ENCODE measurements at places on chromosomes 2 and 18.
A peak's percentile ranks its signal among the peaks of the same experiment; 100 is the strongest.

DNA sequence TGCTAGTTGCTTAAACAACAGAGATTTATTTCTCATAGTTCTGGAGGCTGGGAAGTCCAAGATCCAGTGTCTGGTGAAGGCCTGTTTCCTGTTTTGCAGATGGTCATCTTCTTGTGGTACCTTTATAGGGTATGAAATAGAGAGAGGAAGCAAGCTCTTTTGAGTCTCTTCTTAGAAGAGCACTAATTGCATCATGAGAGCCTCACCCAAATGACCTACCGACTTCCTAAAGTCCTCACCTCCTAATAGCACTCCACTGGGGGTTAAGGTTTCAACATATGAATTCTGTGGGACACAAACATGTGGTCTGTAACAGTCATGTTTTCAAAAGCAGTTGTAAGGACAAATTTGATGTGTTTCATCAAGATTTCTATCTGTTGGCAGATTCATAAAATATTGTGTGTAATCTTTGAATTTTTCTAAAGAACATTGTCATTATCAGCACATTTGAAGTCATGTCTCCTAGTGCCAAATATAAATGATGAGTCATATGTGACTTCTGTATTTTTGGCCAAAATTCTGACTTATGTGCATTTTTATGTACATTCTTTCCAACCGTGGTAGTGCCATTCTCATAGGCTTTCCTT lies 45.3 kb downstream of the CD28 start:
- DNase-seq = no peak

DNA sequence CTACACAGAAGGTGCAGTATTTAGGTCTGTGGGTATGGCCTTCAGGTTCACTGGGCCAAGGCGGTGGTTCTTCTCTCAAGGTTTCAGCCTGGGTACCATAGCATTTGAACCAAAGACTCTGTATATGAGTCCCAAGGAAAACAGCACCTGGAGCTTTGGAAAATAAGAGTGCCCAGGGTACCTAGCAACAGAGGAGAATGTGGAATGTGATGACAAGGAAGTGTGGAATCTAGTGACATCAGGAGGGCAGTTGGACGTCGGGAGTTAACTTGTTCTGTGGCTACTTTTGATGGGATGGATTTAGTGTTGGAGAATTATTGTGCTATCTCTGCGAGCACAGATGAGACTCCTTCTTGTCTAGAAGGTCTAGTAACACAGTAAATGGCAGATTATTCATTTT lies 201.2 kb downstream of the NOL4 start:
- DNase-seq = no peak

DNA sequence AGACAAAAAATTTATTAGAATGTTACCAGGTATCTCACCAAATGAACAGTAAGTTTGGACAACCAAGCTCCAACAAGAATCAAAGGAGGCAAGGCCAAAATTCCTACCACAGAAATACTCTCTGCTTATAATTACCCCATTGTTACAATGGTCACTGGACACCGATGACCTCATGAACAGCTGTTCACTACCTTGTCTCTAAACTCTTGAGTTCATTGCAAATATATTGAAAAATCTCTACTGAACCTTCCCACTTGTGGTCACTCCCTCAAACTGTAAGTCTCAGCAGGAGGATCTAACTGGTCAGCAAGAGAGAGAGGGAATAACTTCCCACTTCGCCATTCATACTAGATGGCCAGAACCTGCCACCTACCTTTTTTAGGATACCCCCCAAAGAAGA lies 50.0 kb downstream of the ERBB4 start:
- no peak for DNase-seq

GRCh38 chr2:58449286-58450010 lies 208.3 kb upstream of the FANCL start:
- DNase-seq = no peak

DNA sequence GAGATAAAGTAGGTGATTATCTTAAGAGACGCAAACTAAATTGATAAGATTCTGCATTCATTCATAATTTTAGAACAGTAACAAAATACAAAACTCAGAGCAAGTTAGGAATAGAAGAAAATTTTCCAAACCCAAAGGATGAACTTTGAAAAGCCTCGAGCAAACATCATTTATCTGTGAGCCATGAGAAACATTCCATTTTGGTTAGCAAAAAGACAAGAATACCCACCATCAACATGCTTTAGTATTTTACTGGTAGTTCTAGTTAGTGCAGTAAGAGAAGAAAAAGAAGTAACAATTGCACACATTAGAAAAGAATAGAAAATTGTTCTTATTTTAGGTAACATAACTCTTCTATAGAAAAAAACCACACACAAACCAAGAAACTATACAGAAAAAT lies 291.3 kb upstream of the TCF4 start:
- no peak for DNase-seq

GRCh38 chr2:6113786-6114185 lies 421.6 kb downstream of the SOX11 start:
- DNase-seq = no peak

- no peak for DNase-seq
Measured at GRCh38 chr2:12607971-12608370, 108.8 kb upstream of the TRIB2 start.

GRCh38 chr2:1884933-1885580 lies 140.7 kb upstream of the PXDN start:
- no peak for DNase-seq

DNA sequence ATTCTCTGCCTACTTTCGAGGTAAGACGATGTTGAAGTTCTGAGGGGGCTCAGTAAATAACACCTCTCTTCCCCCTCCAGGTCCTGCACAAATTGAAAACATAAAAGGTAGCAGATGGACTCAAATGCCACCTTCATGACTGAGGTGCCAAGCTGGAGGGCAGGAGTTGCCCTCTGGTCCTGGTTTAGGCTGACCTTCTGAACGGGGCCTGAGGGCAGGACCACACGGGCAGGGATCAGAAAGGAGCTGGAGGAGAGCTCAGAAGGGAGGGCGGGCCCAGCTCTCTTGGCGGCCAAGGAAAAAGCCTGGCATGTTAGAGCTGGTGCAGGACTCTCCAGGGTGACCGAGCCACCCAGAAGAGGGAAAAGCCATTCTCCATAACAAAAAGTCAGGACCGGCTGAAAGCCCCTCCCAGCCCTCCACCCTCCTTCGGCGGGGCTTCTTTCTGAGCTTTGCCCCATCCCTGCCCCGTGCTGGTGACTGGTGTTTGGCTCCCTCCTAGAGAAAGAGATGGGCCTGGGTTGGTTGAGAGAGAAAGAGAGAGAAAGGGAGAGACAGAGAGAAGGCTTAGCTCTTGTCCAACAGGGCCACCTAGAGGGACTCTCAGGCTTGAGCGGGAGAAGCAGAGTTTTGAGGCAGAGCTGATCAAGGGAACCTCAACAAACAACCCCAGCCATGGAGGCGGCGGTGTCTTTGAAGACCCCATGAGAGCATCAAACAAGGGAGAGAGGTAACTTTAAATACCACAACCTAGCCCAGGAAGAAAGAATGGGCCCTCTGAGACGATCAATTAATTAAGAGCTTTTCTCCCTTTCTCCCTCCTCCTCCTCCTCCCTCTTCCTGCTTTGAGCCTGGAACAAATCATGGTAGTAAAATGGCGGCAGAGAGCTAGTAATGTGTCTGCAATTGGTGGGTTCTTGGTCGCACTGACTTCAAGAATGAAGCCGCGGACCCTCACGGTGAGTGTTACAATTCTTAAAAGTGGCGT lies 50.8 kb downstream of the WIPF1 start:
- no peak for DNase-seq

DNA sequence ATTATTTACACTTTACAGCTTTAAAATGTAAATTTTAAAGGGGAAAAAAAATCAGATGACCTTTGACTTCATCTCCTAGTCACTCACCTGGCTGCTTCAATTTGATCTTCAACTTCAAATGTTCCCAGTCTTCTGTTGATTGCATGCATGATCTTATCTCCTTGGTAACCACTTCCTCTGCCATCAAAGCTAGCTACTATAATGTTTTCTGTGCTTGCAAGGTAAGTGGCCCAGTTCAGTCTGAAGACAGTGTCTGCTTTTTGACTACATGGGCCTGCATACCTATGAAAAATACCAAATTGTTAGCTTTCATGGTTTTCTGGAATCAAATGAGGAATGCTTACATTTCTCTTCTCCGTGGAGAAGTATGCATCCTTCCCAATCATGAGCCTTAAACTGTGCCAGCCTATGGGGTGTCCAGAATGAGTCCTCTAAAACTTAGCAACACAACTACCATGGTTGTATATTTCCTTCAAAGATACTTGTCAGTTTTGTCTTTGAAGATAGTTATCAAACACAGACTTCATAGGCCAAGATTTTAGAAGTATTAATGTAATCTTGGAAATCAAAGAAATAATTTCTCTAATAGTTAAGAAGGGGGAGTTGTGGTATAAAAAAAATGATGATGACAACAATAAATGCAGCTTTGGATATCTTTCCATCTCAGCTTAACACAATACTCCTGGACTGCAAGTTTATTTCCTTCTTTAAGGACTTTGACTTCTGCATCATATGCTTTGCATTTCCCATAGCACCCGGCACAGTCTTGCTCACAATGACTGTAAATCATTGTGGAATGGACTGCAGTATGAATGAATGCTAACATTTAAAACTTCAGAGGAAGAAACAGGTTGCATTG lies 62.1 kb downstream of the DPP4 start:
- DNase-seq = peak; percentile 63

DNA sequence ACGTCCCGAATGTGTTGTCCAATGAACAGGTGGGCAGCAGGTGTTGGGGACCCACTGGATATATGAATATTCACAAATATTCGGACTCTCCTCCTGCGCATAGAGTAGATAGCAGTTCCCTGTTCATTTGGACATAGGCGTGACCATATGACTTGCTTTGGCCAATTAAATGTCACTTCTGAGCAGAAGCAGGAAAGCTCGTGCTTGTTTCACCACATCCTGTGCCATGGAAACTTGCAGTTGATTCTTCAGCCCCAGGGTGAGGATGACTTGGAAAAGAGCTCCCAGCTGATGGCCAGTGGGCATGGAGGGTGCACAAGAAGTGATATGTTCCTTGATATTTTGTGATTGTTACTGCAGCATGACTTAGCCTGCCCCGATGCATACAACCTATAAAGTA lies 52.6 kb downstream of the PTPRM start:
- no peak for DNase-seq

- no peak for DNase-seq
Measured at GRCh38 chr18:48135436-48135966, 205.0 kb upstream of the SMAD2 start.

GRCh38 chr18:48319801-48320638 lies 89.2 kb downstream of the ZBTB7C start:
- no peak for DNase-seq

DNA sequence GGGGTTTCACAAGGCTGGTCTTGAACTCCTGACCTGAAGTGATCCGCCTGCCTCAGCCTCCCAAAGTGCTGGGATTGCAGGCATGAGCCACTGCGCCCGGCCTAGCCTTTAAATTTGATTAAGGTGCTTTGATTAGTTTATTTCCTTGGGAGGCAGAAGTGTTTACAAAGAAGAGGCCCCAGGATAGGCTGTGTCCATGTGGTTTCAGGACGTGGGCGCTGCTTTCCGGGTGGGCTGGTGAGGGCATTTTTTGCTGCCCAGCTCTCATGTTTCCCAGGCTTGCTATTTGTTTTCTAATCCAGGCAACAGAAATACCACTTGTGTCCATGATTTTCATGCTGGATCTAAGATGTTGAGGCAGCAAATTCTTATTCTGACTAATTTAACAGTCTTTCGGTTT lies 124.2 kb downstream of the SH3RF3 start:
- no peak for DNase-seq

DNA sequence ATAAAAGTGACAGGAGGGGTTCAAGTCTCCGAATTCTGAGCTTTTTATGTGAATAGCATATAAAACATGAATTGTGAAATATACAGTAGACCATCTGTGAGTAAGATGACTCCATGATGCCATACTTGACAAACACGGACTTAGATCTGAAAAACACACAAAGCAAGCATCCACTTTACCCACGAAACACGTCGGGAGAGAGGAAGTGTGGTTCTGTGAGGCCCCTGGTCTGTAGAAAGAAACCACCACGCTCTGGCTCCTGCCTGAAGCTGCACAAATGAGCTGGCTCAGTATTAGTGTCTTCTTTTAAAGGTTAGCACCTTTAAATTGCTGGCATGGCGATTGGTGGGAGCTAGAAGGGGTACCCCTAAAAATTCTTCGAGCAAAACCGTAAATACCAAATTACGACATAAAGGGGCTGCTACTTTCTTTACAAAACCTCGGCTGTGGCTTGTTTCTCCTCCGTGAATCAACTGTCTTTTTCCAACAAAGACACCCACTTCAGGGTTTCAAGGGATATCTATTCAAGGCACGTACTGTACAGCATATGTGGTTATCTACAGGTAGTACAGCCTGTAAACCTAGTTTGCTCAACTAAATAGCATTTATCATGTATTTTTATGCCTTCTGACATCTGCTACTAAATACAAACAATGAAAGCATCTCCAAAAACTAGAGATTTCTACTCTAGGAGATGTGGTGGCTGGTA lies 70.9 kb downstream of the AFF3 start:
- no peak for DNase-seq

- no peak for DNase-seq
Measured at GRCh38 chr2:54206596-54206995, 49.4 kb downstream of the TSPYL6 start.

GRCh38 chr18:3389977-3390376 lies 60.0 kb upstream of the TGIF1 start:
- no peak for DNase-seq

DNA sequence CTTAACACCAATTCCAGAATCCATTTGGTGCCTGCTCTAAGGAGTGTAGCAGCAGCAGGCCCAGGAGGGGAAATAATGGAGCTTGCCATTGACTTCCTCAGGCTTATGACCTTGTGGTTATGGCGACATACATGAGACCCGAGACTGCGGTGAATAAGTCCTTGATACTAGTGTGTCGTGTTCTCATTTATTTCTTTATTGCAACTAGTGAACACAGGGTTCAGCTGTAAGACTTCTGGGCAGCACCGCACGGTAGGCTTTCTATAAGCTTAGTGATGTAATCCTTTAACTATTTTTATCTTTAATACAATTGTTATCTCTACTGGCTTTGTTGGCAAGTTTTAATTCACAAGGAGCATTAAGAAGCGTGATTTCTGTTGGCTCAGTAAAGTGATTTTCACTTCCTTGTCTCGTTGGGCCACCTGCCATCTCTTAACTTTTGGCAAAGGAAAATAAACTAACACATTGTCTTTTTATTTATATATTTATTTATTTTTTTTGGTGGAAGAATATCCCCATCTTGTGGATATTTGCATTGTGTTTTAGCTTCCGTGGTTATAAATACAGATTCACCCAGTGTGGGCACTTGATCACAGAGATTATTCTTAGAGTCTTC lies 139.8 kb downstream of the LTBP1 start:
- no peak for DNase-seq

DNA sequence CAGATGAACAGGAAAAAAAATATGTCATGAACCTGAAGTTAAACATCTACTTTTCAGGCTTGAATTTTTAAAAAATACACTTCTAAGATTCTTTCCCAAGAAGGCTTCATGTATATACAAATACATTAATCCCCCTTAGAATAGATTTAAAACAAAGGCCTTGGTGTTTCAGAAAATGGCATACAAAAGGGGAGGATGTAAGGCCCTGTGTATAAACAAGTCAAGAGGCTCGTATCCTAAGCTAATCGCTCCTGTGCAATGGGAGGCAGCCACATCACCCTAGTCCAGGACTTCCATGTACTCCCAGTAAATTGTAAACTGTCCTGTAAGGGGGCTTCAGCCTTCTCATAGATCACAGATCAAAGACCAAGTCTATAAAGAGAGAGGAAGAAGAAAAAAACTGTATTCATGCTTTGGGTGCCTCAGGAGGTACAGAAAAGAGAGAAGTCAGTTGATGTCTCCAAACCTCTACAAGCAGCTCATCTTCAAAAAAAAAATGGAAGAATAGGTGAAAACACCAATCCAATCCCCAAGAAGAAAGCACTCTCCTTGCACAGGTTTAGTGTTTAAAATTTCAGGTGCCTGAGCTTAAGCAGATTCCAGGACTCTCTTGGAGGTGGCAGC lies 53.9 kb downstream of the ANKRD44 start:
- no peak for DNase-seq

All from Peyer's patch (tissue), 4 donors.